ENCODE measurements at places on chromosomes 1 and 21.

- DNase-seq: no peak
Observed at GRCh38 chr1:151147132-151147503, 687 bp upstream of the SEMA6C start.

GRCh38 chr1:48673332-48674105, 103.2 kb downstream of the BEND5 start:
- peak; percentile 4 for DNase-seq

DNA sequence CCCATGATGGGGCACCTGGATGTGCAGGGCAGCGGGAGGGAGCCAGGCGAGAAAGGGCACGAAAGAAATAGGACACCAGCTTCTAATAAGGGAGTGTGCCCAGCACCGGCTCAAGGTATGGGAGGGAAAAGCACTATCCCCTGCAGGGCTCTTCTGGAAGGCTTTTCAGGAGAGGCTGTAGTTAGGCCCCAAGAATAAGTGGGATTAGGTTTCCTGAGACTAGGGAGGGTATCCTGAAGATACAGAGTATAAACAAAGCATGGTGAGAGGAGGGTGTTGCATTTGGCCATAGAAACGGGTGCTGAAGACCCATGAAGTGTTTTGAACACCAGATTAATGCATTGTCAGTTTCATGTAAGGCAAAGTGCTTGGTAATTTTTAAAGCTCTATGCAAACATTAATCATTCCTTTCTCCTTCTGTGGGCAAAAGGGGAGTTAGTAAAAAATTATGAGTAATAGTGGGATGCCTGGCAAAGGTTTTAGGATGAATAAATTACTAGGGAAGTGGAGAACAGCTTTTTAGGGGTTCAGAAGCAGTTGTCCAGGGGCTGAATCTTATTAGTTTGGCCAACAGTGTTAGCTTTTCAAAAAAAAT, 74.0 kb downstream of the SYT6 start:
- DNase-seq: no peak

- no peak for DNase-seq
Observed at GRCh38 chr1:22488319-22488718, 36.7 kb downstream of the ZBTB40 start.

- DNase-seq: no peak
Observed at GRCh38 chr1:169326956-169327268, 40.7 kb downstream of the NME7 start.

DNA sequence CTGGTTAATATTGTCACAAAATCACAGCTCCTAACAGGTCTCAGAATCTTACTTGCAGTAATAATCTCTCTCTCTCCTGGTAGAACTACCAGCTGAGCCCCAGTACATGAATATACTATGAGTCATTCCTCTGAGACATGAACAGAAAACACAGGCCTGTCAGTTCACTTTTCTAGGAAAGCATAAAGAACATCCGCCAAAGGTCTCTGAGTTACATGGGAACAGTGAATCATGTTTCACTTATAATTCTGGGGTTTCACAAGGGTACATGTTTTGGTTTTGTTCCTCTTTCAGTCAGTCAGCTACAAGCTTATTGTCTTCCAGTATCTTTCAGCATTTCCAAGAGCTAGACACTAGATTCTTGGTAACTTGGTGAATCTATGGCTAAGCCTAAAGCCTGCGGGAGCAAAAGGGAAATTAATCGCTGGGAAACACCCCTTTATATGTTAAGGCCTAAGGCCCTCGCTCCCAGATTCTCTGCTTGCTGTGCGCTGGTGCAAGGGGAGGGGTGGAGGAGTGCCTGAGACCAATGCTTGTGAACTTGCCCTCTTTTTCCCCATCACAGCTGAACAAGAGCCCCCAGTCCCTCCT, 31.7 kb downstream of the IFNGR2 start:
- no peak for DNase-seq

DNA sequence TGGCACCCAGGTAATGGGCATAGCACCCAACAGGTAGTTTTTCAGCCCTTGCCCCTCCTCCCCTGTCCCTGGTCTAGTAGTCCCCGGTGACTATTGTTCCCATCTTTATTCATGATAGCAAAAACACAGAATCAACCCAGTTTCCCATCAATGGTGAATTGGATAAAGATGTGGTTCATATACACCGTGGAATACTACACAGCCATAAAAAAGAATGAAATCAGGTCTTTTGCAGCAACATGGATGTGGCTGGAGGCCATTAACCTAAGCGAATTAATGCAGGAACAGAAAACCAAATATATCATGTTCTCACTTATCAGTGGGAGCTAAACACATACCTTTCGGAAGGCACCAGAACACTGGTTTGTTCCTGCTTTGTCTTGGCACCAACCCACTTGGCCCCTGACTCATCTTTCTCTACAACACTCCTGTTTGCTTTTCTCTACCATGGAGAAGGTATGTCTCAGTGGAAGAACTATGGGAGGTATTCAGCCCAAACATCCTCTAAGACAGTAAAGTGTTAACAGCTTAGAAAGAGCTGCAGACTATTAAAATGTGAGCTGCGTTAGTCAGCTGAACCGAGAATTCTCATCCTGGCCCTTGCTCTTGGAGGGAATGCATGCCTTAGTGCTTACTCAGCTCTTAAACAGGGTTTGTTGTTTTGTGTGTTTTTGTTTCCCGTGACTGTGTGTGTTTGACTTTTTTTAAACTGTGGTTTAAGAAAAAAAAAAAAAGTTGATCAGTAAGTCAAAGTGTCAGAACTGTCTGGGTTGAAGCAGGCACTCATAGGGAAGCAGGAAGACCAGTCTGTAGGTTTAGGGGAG, 203.0 kb downstream of the TOMM20 start:
- DNase-seq: peak; percentile 80

- no peak for DNase-seq
Observed at GRCh38 chr1:151993084-151993733, 450 bp downstream of the S100A10 start.

DNA sequence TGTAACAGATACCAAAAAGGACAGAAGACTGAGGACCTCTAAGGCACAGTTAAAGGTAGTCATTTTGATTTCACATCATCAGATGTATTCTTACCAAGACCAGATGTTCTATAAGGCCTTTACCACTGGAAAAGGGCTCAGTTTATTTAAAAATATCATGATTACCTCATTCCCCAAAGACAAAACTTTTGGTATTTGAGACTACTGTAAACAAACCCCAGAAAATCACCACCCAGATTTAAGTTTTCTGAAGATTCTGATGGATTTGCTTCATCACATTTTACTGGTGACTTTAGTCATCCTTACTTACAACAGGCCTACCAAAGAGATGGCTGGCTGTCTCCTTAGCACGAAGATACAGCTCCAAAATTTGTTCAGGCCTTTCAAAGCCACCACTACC, 8.3 kb downstream of the ENAH start:
- no peak for DNase-seq

DNA sequence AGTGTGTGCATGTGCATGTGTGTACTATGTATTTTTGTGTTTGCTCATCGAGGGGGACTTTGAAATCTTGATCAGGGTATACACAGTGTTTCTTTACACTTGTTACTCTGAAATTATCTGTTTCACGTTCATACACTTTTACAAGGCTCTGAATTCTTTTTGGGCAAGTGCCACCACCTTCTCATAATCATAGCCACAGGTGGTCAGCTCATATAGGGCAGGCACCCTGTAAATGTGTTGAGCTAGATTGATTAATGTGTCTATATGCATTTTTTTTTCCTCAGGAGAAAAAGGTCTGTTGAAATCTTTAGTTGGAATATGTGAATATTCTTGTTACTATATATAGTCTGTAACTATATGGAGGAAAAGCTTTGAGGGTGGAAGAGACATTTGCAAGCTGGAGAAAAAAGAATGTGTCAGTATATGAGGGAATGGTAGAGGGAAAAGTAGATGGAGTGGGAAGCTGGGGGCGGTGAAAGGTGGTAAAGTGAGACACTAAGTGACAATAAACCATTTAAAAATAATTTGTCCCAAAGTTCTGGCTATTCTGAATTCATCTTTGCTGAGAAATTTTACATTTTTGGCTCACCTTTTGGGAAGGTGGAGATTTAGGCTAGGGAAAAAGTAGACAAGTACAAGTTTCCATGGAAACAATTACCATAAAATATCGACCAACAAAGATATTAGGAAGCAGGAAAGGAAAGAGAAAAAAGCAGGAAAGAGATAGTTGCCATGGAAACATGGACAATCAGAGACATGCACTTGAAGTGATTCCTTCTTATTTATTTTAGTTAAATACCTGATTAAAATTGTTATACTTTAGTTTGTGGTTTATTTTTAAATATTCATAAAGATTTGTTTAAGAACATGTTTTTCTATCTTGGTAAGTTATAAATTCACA, 277.5 kb downstream of the PDE4B start:
- no peak for DNase-seq

Measured in HepG2 (cell line).